ENCODE measurements at places on chromosomes 13 and 19.

GRCh38 chr19:610801-611480 lies 21.3 kb downstream of the HCN2 start:
- DNase-seq: no peak

- DNase-seq: no peak
Measured at GRCh38 chr19:2033825-2034159, 17.3 kb downstream of the MKNK2 start.

GRCh38 chr13:50187352-50188029 lies 172.2 kb downstream of the KCNRG start:
- DNase-seq: no peak

- DNase-seq: no peak
Measured at GRCh38 chr13:52001120-52001731, 10.0 kb downstream of the ATP7B start.

DNA sequence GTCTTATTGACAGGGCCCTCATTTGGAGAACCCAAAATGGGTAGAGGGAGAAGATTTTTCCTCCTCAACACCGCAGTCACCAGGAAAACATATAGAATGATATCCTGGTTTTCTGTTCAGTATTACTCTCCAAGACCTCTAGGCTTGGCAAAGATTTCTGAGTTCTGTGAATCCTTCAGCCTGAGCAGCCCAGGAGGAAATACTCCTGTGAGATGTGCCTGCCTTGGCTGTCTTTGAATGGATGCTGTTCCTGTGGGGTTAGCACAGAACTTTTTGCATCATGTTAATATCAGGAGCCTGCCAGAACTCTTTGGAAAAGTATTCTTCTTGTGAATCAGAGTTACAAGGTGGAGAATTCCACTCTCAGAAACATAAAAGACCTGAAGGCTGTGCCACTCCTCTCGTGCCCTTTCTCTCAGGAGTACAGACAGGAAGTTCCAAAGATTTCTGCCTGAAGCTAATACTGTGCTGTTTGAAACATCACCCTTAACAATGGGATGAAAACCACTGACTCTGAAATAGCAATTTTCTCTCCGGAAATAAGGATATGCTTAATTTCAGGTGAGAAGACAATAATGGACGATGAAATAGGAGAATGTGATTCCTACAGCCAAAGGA lies 520.1 kb upstream of the NBEA start:
- no peak for DNase-seq

DNA sequence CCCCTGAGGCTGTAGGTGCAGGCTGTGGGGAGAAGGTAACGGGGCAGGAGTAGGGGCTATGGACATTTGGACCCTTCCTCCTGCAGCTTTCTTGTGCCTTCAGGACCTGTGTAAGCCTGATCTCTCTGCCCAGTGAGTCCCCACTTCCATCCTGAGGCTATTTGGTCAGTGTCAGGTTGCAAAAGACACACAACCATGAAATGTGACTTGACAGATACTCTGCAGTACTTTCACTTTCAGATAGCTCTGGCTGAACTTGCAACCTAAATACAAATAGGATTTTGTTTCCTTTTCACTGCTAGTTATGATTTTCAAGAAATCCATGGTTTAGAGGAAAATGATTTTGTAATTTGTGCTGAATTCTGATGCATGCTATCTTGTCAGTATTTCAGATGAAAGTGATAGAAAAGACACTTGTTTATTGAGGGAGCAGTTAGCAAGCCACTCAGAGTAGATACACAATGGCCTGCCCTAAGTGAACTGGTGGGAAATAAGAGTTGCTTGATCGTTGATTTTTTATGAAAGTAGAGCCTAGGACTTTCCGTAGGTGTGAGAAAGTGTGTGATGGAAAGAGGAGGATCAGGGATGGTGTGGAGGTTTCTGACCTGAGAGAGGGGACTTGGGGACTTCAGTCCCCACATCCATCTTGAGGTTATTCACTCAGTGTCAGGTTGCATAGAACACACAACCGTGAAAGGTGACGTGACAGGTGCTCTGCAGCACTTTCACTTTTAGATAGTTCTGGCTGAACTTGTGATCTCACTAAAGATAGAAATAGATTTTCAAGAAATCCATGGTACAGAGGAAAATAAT lies 18.1 kb upstream of the EID2 start:
- DNase-seq: no peak

DNA sequence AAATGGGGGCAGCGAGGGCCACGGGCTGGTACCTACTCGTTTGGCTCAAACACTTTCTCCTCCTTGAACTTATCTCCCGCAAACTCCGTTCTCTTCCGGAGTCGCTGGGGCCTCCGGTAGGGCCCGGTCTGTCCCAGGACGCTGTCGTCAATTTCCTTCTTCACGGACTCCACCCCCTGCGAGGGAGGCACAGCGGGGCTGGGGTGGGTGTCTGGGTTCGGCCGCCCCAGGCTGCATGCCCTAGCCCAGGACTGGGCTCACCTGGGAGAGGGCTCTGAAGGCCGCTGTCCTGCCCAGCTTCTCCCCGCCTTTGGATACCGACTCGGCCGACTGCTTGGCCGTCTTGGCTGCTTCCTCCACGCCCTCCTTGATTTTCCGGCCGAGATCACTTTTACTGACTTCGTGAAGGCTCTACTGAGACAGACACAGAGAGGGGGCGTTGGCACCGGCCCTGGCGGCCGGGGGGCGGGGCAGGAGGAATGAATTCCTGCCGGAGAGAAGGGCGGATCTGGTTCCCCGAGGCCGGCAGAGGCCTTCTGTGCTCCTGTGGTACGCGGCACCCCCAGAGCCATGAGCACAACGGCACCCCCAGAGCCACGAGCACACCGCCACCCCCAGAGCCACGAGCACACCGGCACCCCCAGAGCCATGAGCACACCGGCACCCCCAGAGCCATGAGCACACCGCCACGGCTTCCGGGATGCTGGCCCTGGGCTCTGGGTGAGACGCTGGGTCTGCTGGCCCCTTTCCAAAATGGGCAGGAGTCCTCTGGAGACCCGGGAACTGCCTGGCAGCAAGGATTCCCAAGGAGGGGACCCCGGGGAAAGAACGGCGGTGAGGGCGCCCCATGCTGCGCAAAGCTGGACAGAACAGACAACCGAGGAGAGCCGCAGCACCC lies 8.1 kb upstream of the CTXN1 start:
- DNase-seq: no peak

GRCh38 chr19:45305421-45305820 lies 17.3 kb downstream of the CKM start:
- no peak for DNase-seq

GRCh38 chr19:5326986-5327623 lies 13.5 kb downstream of the PTPRS start:
- no peak for DNase-seq

DNA sequence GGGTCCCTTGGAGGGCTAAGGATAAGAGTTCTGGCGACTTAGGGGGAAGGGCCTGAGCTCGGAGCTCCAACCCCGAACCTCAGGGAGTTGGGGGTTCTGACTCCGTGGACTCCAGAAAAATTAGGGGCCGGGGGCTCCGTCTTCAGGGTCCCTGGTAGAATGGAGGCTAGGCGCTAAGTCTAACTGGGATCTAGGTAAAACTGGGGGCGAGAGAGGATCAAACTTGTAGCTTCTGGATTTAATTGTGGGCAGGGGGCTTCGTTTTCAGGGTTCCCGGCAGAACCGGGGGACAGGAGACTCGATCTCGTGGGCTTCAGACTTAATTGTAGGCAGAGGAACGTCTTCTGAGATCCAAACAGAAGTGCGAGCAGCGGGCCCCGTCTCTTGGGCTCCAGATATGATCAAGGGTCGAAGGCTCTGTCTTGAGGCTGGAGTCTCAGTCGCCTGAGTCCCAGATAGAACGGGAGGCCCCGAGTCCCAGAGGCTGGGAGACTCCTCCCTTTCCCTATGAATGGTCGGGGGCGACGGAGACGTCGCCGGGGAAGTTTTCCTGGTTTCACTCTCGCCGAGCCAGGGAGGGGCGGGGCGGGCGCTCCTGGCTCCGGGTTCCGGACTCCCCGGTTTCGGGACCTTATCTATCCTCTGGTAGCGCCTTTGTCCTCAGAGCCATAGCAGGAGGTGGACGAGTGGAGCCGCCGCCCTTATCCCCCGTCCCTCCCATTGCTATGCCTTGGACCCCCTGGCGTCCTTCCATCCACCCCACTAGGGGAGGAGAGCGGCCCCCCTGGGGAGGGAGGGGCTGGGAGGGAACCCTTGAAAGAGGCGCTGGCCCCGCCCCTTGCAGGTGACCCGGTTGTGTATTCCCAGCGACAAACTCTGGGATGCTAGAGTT lies 1.3 kb downstream of the NECTIN2 start:
- DNase-seq: no peak

GRCh38 chr19:31838163-31838815 lies 489.1 kb upstream of the TSHZ3 start:
- no peak for DNase-seq

DNA sequence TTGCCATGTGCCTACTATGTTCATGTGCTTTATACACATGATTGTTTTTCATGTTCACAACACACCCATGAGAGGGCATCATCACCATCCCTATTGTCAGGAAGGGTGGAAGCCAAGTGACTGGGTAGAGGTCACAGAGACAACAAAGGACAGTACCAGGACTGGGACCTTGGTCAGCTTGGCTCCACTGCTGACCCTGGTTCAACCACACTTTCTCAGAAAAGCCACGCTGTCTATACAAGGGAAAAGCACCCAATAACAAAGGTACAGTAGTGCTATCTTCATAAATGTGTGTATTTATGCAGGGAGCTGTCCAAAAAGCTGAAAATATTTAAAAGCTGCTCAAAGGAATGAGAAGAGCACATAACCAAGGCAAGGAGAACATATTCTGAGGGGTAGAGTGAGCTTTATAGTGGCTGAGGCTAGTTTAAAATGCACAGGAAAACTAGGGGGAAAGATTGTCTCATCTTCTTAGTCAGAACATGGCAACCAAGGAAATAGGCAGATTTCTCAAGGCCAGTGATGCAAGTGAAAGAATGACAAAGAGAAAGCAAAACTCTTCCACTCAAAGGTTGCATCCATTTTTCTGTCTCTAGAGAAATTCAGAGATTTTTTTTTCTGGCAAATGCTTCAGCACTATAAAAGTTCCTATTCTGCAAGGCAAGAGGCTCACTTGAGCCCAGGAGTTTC lies 415.0 kb downstream of the FOXO1 start:
- DNase-seq: no peak

DNA sequence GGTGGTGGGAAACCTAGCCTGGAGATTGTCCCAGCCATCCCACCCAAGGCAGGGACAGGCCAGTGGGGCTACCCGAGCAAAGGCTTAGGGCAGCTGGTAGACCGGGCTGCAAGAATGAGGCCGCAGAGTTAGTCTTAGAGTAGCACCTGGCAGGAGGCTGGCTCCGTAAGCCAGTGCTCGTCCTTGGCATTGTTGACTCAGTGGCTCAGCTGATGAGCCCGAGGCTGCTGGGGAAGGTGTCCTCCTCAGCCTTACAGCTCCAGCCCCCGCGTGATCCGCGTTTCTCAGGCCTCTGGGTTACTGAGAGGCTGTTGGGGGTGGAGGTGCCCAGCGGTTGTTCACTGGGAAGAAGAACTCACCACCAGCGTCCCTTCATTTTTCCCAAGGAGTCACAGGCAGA lies 24.7 kb downstream of the PPP1R37 start:
- no peak for DNase-seq

GRCh38 chr19:9413240-9413954 lies 22.0 kb downstream of the ZNF266 start:
- DNase-seq: no peak

GRCh38 chr13:63048653-63049052 lies 1633.0 kb upstream of the PCDH20 start:
- DNase-seq: no peak

DNA sequence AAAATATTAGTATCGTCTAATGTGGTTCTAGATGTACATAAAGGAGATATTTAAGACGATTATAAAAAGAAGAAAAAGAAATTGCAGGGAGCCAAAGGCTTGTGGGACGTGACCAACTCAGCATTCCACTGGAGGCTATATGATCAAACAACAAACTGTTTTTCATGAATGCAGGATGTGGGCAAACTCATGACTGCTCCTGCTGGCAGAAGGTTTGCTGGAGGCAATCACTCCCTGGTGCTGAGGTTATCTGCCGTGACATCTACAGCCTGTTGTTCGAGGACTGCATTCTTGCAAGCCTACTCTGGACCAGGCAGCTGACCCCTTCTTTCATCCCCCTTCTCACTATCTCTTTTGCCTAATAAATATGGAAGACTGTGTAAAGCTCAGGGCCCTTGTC lies 518.1 kb downstream of the UQCRFS1 start:
- DNase-seq: no peak

DNA sequence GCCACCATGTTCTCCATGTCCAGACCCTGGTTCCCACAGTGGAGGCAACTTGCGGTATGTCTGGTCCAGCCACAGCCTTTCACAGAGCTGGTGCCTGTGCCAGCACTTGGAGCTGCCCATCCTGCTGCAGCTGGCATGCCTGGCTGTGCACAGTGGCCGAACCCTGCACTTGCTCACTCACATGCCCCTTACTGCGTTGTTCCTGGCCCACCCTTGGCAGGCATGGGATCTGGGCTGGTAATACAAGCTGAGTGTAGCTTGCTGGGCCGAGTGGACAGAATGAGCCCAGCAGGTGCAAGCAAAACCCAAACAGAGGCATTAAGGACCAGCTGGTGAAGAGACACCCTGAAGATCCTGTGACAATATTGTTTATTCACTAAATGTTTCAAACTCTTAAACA lies 583.9 kb upstream of the SLITRK6 start:
- no peak for DNase-seq

DNA sequence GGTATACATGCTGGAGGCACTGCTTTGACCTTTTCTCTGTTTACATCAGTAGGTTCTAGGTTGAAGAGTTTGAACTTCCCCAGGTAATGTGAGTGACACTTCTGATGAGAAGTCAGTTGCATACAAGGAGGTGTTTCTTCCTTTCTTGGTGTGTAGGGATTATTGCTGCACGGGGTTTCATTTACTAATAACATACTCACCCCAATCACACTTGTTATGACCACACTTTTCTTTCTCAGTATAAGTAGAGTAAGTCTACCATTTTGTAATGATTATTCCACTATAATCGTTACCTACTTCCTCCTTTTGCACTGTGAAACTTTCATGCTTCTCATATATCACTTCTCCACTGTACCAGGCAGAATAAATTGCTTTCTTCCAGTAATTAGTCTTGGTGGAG lies 138.0 kb downstream of the TNFSF13B start:
- no peak for DNase-seq

DNA sequence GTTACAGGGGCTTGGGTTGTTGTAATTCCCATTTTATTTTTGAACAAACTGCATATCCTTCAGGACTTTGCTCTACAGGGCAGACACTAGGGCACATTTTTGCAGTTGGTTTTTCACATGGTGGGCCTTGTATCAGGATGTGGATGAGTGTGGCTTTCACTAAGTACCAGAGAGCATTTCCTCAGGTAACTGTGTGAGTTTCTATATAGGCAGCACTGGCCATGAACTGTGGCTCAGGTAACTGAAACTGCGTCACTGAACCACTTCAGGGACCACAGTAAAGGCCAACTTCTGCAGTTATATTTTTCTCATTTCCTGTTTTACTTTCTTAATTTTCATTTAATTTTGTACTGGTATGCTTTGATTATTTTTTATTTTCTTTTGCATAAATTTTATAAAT lies 166.5 kb downstream of the ZNF486 start:
- no peak for DNase-seq

- no peak for DNase-seq
Measured at GRCh38 chr13:71218960-71219359, 648.0 kb downstream of the DACH1 start.

- DNase-seq: no peak
Measured at GRCh38 chr13:99507551-99507950, 6.3 kb downstream of the TM9SF2 start.

Data from cortex of kidney (tissue), 1 donor.